HFFc6 (cell line): ENCODE measurements at places on chromosomes 16 and 17. TPM values are rescaled to one million over a fixed set of nuclear protein-coding genes. Genes with fewer than 3 reads are reported as not detected.

Gene MT3
- not detected in 3 replicates for total RNA-seq

DNA sequence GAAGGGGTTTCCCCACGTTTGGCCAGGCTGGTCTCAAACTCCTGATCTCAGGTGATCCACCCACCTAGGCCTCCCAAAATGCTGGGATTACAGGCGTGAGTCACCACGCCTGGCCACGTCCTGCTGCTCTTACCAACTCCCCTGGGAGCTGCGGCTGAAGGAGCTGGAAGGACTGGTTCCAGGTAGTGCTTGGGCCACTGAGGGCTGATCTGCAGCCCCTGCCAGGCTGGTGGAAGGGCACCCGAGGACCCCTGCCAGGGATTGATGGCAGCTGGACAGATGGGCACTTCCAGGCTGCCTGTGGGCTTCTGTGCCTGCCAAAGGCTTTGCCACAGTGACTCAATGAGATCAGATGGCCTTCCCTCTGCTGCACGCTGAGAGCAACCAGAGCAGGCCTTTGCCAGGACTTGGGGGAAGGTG lies 2.3 kb downstream of the OXLD1 start:
- H3K36me3 ChIP-seq, result peaks cover 14% of the 10 kb centered on the region; the same call in 1 of the 2 replicates
- peaks cover 2% of the 10 kb centered on the region for H3K27me3 ChIP-seq
- H3K4me3 ChIP-seq, result no peak overlapping the region
- DNase-seq, result no peak

Gene TP53TG3
- total RNA-seq, result not detected in 3 replicates

DNA sequence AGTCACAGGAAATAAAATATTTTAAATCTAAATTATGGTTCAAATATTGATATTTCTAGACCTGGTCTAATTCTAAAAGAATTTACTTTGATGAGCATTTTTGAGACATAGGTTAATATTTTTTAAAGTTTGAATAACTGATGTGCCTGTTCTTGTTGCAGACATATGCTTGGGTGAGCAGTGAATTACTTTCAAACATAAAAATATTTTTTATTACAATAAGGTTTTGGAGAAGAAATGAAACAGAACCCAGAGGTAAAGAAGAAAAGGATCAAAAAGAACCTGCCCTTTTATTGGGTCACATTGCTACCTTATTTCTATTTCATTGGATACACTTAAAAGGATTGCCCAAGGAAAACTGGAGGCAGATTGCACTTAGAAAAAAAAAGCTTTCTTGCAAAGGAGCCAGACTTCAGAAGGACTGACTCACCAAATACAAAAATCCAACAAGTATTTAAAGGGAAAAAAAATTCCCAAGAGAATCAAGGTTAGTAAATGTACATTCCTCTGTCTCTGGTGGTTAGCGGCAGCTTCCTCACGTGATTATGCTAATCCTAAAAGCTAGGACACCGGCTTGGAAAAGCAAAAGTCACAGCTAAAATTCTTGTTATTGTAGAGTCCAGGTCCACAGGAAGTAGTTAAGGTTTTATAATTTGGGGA lies 18.5 kb downstream of the ENPP7 start:
- peaks cover 26% of the 10 kb centered on the region for H3K27me3 ChIP-seq
- no peak overlapping the region for H3K27ac ChIP-seq
- peaks cover 19% of the 10 kb centered on the region for H3K4me1 ChIP-seq
- peak; percentile 83 for DNase-seq
- H3K36me3 ChIP-seq, result no peaks in the 10 kb centered on the region

Gene NPIPB13
- total RNA-seq, result 0.91 and 2.0 TPM in 2 replicates

DNA sequence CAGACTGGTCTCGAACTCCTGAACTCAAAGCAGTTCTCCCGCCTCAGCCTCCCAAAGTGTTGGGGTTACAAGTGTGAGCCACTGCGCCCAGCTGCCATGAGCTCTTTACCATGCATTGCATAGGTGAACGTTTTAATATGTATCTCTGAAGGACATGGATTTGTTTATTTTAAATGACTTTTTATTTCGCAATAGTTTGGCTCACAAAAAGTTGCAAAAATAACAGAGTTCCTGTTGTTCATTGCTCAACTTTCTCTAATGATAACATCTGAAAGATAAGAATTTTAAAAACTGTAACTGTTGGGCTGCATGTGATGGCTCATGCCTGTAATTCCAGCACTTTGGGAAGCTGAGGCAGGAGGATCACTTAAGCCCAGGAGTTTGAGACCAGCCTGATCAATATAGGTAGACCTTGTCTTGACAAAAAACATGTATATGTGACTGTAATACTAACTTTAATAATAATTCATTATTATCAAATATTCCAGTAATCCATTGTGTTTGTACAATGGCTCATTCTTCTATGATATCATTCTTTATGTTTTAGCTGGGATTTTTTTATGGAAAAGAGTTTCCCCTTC lies 80.1 kb downstream of the ABCC1 start:
- peak; percentile 41 for DNase-seq
- peaks cover 29% of the 10 kb centered on the region for H3K36me3 ChIP-seq
- H3K4me1 ChIP-seq, result peaks cover 51% of the 10 kb centered on the region
- peaks cover 5% of the 10 kb centered on the region; the same call in 1 of the 2 replicates for H3K27me3 ChIP-seq
- peak overlapping the region; percentile 61 for H3K27ac ChIP-seq
- peak overlapping the region; percentile 28; the same call in 1 of the 2 replicates for H3K4me3 ChIP-seq

GRCh38 chr16:49491771-49492761 lies 118.5 kb downstream of the C16orf78 start:
- no peak overlapping the region for H3K4me3 ChIP-seq
- H3K27me3 ChIP-seq, result no peaks in the 10 kb centered on the region
- H3K4me1 ChIP-seq, result no peaks in the 10 kb centered on the region
- no peaks in the 10 kb centered on the region for H3K36me3 ChIP-seq
- no peak overlapping the region for H3K27ac ChIP-seq

Gene ATP2A1
- 0.66 to 0.85 TPM (median 0.69 TPM) in 3 replicates for total RNA-seq

DNA sequence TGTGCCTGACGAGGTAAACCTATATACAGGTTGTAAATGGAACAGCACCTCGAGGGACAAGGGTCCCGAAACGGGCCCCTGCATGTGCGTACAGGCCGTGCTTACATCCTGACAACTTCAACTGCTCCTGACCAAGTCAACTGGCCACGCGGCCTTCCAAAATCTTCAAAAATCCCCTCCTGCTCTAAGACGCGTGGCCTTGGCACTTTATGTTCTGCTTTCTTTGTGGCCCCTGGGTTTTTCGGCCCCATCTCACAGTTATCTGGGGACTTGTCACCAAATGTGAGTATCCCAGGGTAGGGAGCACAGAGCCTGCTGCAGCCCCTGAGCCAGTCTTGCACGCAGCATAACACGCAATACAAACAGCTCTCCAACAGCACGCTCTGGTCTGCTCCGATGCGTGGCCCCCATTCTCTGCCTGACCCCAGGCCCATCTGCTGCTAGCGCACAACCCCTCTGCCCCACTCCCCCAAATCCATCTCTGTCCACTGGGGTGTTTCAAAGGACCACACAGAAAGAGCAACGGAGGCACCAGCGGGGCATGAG lies 659 bp downstream of the RPH3AL start:
- H3K4me1 ChIP-seq, result peaks cover 30% of the 10 kb centered on the region
- no peak overlapping the region for H3K4me3 ChIP-seq
- H3K27ac ChIP-seq, result no peak overlapping the region; the same call in 1 of the 2 replicates
- H3K36me3 ChIP-seq, result peaks cover 8% of the 10 kb centered on the region
- peaks cover 8% of the 10 kb centered on the region for H3K27me3 ChIP-seq
- no peak for DNase-seq

DNA sequence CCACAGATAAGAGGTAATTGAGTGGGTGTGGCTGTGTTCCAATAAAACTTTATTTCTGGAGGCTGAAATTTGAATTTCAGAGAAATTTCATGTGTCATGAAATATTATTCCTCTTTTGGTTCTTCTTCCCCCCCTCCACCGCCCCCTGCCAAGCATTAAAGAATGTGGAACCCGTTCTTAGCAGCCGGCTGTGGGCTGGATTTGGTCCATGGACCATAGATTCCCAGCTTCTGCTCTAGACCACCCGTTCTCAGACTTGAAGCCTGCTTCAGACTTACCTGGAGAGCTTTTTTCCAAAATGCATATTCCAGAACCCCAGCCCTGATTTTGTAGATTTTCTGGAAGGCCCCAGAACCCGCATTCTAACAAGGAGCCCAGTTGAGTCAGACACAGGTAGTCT lies 15.1 kb upstream of the LASP1NB start:
- no peak for DNase-seq
- no peak overlapping the region for H3K4me3 ChIP-seq
- H3K36me3 ChIP-seq, result peaks cover 27% of the 10 kb centered on the region
- peaks cover 17% of the 10 kb centered on the region for H3K27me3 ChIP-seq
- H3K27ac ChIP-seq, result no peak overlapping the region

DNA sequence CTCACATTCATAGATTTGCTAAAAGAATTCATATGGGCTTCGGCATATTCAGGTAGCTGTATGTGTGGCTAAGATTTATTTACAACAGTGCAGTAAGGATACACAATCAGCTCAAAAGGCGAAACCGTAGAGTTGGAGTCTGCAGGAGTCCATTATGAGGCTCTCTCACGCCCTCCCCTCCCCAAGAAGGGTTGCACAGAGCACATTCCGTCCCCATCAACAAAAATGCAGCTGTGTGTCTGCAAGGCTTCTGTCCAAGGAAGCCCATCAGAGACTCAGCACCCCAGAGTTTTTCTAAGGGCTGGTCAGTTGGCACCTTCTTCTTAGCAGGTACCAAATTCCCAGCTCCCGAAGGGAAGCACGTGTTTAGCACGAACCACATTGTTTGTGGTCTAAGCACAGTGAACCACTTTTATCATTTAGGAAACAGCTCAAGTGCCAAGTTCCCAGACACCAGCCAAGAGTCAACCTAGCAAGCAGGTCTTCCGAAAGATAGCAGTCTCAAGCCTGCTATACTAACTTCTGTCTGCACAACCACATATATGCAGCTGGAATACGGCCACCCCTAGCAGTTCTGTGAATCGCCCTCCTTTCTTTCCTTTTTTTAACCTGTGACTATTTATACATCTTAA lies 28.5 kb upstream of the MEAK7 start:
- H3K27me3 ChIP-seq, result peaks cover 2% of the 10 kb centered on the region
- DNase-seq, result no peak
- H3K27ac ChIP-seq, result peak overlapping the region; percentile 89
- H3K4me1 ChIP-seq, result peaks cover 30% of the 10 kb centered on the region
- H3K4me3 ChIP-seq, result peak overlapping the region; percentile 63
- peaks cover 17% of the 10 kb centered on the region for H3K36me3 ChIP-seq

Gene C16orf86
- 0.82 to 1.9 TPM (median 1.3 TPM) in 3 replicates for total RNA-seq

GRCh38 chr16:68363658-68364521 lies 53.1 kb downstream of the PRMT7 start:
- H3K27me3 ChIP-seq, result peaks cover 20% of the 10 kb centered on the region; the same call in 1 of the 2 replicates
- peaks cover 18% of the 10 kb centered on the region for H3K4me1 ChIP-seq
- DNase-seq, result no peak
- no peak overlapping the region for H3K4me3 ChIP-seq
- H3K36me3 ChIP-seq, result no peaks in the 10 kb centered on the region

DNA sequence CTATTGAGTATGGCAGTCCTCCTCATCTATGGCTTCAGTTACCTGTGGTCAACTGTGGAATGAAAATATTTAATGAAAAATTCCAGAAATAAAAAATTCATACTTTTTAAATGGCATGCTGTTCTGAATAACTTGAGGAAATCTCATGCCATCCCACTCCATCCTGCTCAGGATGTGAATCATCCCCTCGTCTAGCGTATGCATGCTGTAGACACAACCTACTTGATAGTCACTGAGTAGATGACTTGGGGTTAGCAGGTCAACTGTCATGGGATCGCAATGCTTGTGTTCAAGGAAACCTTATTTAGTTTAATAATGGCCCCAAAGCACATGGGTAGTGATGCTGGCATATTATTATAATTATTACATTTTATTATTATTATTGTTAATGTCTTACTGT lies 4.8 kb upstream of the VAC14 start:
- H3K4me1 ChIP-seq, result peaks cover 58% of the 10 kb centered on the region
- no peaks in the 10 kb centered on the region for H3K27me3 ChIP-seq
- peak overlapping the region; percentile 99 for H3K27ac ChIP-seq
- H3K36me3 ChIP-seq, result no peaks in the 10 kb centered on the region; the same call in 1 of the 2 replicates
- H3K4me3 ChIP-seq, result peak overlapping the region; percentile 85

DNA sequence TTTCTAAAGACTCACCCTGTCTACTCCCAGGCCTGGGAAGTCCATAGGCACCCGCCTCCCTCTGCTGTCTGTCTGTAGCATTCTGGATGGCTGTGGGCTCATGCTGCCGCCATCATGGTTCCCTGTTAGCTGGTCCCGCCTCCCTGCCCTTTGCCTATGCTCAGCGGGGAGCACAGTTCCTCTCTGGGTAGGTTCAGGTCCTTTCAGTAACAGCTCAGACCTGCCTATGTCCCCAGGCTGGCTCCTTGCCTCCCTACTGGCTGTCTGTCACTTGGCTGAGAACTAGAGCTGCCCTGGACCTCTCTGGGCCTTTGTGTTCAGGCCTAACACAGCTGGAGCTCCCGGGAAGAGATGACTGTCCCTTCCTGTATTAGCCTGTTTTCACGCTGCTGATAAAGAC lies 317.9 kb downstream of the SNX29 start:
- peaks cover 6% of the 10 kb centered on the region for H3K4me1 ChIP-seq
- no peak overlapping the region for H3K27ac ChIP-seq
- peaks cover 3% of the 10 kb centered on the region for H3K27me3 ChIP-seq

GRCh38 chr17:65496801-65497200 lies 64.6 kb downstream of the AXIN2 start:
- no peak overlapping the region for H3K27ac ChIP-seq
- no peaks in the 10 kb centered on the region for H3K36me3 ChIP-seq
- peaks cover 6% of the 10 kb centered on the region; the same call in 1 of the 2 replicates for H3K27me3 ChIP-seq
- H3K4me1 ChIP-seq, result no peaks in the 10 kb centered on the region

Gene SLC38A8
- not detected in 3 replicates for total RNA-seq

Gene TSR1
- 36.2 to 46.5 TPM (median 37.4 TPM) in 3 replicates for total RNA-seq

Gene DCAKD
- 34.4 to 38.9 TPM (median 38.2 TPM) in 3 replicates for total RNA-seq

- no peak for DNase-seq
- H3K4me1 ChIP-seq, result peaks cover 100% of the 10 kb centered on the region
- peaks cover 55% of the 10 kb centered on the region; the same call in 1 of the 2 replicates for H3K36me3 ChIP-seq
- H3K27ac ChIP-seq, result peak overlapping the region; percentile 100
- H3K4me3 ChIP-seq, result peak overlapping the region; percentile 54
Observed at GRCh38 chr17:50182783-50183420, 17.1 kb downstream of the SGCA start.

GRCh38 chr17:57747221-57748017 lies 2.3 kb upstream of the CCDC182 start:
- H3K36me3 ChIP-seq, result no peaks in the 10 kb centered on the region
- H3K4me1 ChIP-seq, result no peaks in the 10 kb centered on the region
- peaks cover 36% of the 10 kb centered on the region for H3K27me3 ChIP-seq
- no peak overlapping the region for H3K4me3 ChIP-seq
- DNase-seq, result peak; percentile 41
- no peak overlapping the region for H3K27ac ChIP-seq

Gene CIBAR2
- total RNA-seq, result not detected in 3 replicates

Gene SP6
- 0.70 to 1.1 TPM (median 0.77 TPM) in 3 replicates for total RNA-seq

- no peak overlapping the region for H3K27ac ChIP-seq
- H3K36me3 ChIP-seq, result no peaks in the 10 kb centered on the region
- peaks cover 18% of the 10 kb centered on the region for H3K27me3 ChIP-seq
- DNase-seq, result no peak
Observed at GRCh38 chr17:8333281-8333680, 6.4 kb upstream of the ODF4 start.
